Stimulated activated CD8-positive, alpha-beta memory T cell treated with anti-CD3 and anti-CD28 coated beads, Interleukin-4, amount 100 ng/mL, for 48 hours (primary cell): ENCODE measurements at places on chromosomes 6 and 20.

DNA sequence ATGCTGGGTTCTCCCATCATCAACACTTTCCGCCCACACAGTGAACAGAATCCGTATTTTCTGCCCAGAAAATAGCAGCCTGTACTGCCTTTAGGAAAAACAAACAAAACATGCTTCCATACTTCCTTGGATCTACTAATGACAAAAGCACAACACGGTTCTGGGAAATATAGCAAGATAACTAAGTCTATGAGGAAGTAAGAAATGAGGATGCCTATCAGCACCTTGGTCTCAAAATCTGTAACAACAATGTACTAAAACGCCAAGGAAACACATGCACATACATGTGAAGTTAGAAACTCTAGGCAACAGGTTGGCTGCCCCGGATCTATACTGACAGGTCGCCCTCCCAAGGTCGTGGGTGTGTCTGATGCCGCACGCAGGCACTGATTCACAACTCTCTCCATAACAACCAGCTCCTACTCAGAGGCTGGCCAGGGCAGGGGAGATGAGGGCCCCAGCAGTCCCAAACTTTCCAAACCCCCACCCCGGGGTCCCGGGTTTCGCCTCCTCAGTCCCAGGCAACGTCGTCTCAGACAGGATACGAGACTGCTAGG lies 710 bp downstream of the BTBD9 start:
- peak; percentile 73 for DNase-seq

DNA sequence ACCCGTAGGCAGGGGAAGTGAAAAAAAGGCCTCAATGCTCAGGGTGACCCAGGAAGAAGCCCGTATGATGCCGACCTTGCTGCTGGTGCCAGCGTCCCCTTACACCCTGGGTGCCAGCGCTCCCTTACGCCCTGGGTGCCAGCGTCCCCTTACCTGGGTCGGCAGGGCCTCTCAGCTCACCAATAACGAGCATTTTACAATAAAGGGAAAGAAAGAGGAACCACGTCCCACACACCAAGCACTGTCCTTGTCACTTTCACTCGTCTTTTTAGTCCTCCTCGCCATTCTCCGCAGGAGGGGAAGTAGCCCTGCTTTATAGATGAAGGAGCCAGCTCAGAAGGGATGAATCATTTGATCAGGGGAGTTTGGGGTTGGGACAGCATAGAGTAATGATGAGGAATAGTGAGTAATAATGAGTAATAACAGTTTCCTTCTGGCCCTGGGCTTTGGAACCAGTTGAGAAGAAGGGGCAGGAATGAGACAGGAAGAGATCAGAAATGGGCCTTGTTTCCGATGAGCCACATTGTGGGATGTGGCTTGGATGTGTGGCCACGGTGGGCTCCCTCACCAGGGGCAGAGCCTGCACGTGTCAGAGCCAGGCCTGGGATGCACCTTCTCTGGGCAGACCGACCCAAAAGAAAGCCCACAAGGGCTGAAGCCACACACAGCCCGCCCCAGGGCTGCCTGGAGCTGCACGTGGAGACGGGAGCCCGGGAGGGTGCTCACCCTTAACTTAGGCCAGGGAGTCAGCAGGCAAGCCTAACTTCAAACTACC lies 75.7 kb downstream of the SYNJ2 start:
- DNase-seq = peak; percentile 60

- DNase-seq = no peak
Measured at GRCh38 chr6:37763413-37763812, 56.1 kb upstream of the ZFAND3 start.

GRCh38 chr6:2733736-2734480 lies 16.8 kb downstream of the MYLK4 start:
- DNase-seq = no peak

GRCh38 chr6:5073992-5074391 lies 11.1 kb upstream of the PPP1R3G start:
- DNase-seq = no peak

DNA sequence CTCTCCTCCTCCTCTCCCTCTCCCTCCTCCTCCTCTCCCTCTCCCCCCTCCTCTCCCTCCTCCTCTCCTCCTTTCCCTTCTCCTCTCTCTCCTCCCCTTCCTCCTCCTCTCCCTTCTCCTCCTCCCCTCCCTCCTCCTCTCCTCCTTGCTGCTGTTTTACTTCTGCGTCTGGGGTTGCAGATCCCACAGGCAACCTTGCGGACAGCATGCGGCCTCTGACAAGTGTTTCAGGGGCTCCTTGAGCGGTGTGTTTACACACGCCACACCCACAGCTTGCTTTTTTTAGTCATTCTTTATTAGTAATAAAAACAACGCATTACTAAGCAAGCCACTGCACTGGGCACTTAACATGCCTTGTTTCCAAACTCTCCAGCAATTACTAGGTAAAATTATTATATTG lies 81.9 kb downstream of the TFAP2C start:
- DNase-seq = no peak

DNA sequence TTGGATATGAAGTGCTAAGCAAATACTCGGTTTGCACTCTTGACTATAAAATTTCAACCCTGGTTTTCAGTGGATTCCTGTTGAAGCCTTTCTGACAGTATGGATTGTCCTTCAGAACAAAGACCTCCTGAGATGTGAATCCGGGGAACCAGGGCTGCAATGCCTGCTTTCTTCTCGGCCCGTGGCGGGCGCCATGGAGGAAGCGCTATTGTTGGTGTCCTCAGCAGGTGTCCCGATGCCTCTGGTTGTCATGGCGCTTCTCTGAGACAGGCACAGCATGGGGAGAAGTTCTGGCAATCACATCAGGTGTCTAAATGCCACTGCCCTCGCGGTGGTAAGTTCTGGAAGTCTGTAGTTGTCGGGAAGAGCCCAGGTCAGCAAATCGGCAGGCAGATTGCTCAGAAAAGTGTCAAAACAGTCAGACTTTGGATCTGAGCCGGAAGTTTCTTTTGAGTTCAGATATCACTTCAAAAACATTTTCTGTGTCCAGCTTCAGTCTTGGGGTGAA lies 188.5 kb downstream of the CDH4 start:
- no peak for DNase-seq

- DNase-seq = no peak
Measured at GRCh38 chr6:116533233-116533957, 12.1 kb downstream of the TRAPPC3L start.

DNA sequence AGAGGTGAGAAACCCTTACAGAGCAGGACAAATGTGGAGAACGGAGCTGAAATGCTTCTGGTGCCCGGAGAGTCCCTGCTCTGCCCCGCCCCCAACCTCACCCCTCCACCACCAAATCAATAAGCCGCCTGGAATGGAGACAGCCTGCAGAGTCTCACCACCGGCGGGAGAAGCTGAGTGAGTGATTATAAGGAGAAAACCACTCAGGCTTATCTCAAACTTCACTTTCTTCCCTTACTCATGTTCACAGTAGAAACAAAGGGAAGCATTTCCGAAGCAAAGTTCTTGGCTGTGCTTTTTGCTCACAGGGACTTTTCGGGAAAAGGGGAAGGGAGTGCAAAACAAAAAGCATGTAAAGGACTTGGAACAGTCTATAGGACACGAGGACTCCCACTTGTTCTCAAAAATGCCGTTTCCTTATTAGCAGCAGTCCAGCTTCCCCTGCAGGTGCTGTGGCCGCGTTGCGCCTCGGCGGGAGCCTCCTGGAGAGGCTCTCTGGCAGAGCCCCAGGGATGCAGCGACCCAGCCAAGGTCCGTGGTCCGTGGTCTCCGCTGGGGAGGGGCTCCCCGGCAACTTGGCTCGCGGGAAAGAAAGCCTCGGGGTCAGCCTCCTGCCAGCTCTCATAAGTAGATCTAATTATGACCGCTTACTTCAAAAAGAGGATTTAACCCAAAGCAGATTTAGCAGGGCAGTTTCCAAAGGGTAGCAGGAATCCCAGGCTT lies 64.8 kb upstream of the TMEM30A start:
- DNase-seq = no peak

- DNase-seq = no peak
Measured at GRCh38 chr20:57985278-57985677, 243.2 kb downstream of the ANKRD60 start.

DNA sequence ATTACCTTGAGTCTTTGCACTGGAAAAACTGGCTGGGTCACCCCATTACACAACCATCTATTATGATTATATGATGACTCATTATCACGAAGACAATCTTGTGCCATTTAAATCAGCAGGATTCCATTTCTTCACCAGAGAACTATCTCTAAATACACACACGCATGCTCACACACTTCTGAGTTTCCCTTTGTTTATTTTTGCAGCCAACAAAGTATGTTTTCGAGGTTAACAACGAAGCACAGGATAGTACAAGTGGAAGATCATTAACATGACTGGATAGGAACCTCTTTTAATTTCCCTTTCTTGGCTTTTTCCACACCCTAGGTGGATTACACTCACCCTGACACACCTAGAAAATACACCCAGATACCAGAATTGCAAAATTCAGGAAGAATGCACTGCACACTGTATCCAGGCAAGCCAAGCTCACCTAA lies 18.9 kb downstream of the PERP start:
- DNase-seq = no peak

GRCh38 chr20:3392756-3393155 lies 14.7 kb downstream of the DNAAF9 start:
- no peak for DNase-seq

DNA sequence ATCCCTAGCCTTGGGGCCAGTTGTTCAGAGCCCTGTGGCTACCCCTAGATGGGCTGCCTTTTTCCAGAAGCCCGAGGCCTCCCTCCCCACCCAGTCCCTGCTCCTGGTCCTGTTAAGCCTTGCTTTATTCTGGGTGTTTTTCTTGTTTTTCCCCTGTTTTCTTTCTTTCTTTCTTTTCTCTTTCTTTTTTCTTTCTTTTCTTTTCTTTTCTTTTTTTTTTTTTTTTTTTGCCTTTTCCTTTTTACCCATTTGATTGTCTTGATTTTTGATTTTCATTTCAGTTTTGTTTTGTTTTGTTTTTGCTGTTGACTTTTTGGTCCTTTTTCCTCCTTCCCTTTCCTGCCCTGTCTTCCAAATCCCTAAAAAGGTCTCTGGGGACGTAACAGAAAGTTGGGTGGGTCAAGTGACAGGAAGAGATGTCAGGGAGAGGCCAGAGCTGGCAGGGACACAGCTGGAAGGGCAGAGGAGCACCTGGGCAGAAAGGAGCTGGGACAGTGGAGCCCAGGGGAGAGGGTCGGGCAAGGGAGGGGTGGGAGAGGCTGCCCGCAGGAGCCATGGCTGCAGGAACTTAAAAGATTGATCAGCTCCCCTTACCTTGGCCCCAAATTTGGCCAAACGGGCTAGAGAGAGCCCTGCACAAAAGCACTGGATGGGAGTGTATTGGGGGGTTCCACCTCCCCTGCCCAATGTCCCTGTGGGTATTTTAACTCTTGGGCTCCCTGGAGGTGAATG lies 27.6 kb downstream of the MYH7B start:
- DNase-seq = no peak

DNA sequence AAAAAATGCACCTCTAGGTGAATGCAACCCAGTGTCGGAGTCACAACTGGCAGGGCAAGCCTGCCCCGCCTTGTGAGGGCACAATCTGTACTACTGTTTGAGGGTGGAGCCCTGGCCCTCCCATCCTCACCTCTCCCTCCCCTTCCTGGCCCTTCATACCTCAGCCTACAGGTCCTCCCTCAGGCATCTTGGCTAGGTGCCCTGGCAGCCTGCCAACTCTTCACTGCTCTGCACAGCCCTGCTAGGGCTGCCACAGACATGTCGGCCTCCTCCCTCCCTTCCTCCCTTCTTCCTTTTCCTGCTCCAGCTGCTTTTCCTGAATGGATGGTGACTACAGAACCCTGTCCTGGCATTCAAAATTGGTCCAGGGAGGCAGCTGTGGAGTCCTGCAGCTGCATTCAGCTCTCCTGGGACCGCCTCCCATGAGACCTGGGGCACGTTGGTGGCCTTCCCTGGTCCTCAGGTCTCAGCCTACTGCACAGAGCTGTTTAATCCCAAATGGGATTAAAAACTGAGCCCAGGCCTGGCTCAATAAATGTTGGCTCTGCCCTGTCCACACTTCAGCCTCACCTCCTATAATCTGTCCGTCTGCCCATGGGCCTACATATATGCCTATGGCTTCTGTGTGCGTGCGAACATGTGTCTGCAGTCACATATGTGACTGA lies 52.7 kb downstream of the CDH22 start:
- no peak for DNase-seq

DNA sequence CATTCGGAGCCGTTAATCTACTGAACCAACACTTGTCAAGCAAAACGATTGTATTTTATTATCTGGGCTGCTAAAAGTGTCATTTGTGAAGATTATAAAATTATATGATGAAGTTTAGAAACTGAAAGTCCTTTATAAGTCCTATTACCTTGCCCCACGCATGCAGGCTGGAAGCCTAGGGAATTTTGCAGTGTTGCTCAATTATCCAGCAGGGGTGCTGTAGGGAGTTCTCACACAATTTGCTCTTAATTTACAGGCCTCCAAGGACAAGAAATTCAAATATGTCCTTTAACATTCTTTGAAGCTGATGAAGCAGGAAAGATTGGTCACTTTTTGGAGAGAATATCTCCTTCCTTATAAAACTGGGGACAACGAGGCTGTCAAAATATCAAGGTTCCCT lies 368.9 kb downstream of the LMBRD1 start:
- DNase-seq = no peak

GRCh38 chr6:75296811-75297779 lies 12.5 kb upstream of the TMEM30A start:
- DNase-seq = no peak

DNA sequence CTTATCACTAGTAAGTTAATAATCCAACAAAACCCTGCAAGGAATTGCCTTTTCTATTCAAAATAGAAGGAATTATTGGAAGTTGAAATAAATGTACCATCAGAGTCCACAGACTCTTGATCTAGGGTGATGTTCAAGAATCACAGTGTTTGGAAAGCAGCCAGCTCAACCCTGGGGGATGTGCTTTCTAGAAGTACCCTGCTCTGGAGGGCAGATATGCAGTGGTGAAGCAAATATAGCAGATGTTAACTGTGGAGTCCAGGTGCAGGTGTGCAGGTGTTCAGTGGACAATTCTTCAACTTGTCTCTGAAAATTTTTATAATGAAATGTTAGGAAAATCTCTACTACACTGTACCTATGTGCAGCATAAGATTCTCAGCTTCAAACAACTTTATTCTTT lies 9.1 kb upstream of the INSM1 start:
- DNase-seq = no peak

GRCh38 chr6:17845598-17845997 lies 138.9 kb upstream of the NUP153 start:
- DNase-seq = no peak

DNA sequence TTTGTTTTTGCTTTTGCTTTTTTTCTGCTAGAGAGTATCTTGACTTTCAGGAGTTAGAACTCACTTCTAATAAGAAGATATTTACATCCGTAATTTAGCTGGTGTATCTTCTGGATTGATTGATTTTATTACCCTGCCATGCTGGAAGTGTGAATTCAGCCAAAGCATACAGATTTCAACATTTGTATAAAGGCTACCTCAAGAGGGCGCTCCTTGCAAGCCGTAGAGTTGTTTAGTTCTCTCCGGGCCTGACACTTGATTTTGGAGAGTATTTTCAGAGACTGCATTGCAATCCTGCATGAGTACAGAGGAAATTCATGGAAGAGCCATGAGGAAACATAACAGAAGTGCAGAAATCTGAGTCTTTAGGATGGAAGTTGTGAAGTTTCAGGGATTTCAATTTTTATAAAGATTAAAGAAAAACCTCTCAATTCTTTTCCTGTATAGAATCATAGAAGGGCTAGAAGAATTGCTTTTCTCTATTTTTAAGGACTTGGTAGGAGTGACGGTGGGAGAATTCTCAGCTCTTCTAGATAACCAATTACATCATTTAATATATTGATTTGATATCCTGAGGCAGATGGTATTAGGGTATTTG lies 66.7 kb upstream of the TIAM2 start:
- peak; percentile 82 for DNase-seq
